EH (cell line): ENCODE measurements at places on chromosomes 7 and 10.

GRCh38 chr10:132580617-132581016 lies 43.0 kb downstream of the INPP5A start:
- DNase-seq, result no peak

DNA sequence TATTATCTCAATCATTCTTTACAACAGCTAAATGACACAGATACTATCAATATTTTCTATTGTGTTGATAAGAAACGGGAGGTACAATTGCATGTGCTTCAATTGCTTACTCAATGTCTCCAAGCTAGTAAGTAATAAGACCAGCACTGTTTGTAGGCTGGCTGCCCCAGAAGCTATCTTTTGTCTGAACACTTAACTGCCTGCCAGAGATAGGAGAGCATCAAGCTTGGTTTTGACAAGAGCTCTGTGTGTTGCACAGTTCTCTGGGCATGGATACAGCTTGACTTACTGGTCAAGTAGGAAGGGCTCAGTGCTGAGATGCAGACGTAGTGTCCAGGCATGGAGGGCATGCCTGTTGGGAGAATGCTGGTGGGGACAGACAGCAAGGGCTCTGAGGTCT lies 26.3 kb upstream of the CAPZA2 start:
- DNase-seq, result no peak

DNA sequence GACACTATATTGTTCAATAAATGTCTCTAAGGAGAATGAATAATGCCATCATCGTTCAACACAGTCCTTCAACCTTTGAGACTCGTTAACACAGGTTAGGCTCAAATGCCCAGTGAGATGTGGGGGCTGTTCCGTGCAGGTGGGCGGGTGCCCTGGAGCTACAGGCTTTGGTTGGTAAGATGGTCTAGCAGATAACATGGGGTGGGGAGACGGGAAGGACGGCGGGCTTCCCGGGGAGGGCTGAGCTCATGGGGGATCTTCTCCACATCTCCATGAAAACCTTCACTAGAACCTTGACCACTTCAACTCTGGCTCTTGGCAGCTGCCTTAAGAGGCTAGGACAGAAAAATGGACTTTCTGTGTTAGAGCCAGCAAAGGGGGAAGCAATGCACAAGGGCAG lies 134.1 kb upstream of the TCERG1L start:
- no peak for DNase-seq

- peak; percentile 50 for DNase-seq
Observed at GRCh38 chr7:111730476-111731300, 168.4 kb upstream of the IMMP2L start.

DNA sequence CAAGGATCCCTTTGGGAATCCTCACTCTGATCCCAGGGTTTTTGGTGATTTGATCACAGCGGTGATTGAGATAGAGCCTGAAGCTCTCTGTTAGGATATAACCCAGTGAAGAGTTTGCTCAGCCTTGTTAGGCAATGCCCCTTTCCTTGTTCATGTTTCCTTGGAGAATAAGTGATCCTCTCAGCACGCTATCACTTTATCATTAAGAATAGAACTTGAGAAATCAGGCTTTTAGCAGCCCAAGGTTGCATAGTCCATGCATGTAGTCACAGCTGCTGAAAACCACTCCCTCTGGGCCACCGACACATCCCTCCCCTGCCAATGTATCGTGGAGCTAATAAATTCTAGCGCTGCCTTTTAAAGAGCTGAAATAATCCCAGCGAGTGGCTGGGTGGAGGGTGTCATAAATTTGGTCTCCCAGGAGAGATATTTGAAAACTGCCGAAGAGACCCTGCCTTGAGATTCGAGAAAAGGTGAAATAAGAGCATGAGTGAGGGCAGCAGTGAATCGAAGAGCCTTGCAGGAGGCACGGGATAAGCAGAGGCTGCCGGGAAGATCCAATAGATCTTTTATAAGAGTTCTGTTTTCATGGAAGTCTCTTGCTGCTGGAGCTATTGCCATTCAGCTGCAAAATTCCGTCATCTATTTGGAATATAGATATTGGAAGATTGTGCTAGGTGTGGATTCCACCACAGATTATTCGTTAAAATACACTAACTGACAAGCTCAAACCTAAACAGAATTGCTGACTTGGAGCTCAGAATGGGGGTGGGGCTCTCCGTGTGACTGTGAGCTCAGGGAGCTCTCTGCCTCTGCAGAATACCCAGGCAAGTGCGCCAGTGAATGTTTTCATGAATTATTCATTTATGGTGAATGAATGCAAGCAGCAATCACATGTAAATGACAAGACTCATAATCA lies 249.8 kb downstream of the TRIL start:
- no peak for DNase-seq

DNA sequence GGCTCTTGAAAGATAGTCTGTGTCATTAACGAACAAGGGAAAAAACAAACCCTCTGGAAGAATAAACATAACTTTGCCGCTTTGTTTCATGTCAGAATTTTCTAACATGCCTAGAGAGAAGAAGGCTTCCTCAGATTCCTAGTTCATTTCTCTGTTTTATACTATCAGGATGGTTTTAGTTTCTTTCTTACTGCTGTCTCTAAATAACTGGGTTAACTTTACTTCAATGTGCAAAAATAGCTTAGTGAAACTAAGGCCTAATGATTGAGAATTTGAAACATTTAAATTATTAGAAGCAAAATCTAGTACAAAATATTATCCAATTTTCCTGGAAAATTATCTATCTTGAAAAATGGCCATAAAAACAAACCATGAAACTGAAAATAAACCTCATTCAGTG lies 72.1 kb upstream of the OGDHL start:
- no peak for DNase-seq

GRCh38 chr7:107815254-107815882 lies 12.3 kb upstream of the SLC26A3 start:
- DNase-seq, result no peak

- DNase-seq, result no peak
Observed at GRCh38 chr10:4687397-4687796, 138.6 kb upstream of the AKR1E2 start.

DNA sequence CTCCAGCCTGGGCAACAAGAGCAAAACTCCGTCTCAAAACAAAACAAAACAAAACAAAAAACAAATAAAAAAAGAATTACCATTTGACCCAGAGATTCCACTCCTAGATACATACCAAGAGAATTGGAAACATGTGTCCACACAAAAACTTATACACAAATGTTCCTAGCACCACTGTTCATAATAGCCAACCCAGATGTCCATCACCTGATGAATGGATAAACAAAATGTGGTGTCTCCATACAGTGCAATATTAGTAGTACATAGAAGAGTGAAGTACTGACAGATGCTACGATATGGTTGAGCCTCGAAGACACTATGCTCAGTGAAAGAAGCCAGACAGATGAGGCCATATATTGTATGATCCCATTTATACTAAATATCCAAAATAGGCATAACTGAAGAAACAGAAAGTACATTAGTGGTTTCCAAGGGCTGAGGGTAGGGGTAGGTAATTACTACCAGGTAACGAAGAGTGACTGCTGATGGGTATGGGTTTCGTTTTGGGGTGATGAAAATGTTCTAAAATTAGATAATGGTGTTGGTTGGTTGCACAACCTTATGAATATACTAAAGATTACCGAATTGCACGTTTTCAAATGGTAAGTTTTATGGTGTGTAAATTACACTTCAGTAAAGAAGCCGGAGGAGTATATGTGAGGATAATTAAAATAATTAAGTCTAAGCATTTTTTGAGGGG lies 20.0 kb downstream of the MYO1G start:
- DNase-seq, result no peak

- DNase-seq, result no peak
Observed at GRCh38 chr10:89224739-89225443, 17.8 kb upstream of the CH25H start.

GRCh38 chr7:83504330-83504729 lies 144.6 kb downstream of the SEMA3E start:
- DNase-seq, result no peak

- DNase-seq, result peak; percentile 93
Observed at GRCh38 chr7:33854801-33855350, 50.5 kb upstream of the BMPER start.

- DNase-seq, result peak; percentile 90
Observed at GRCh38 chr10:31961277-31962074, 32.8 kb upstream of the ARHGAP12 start.

GRCh38 chr10:83983578-83984255 lies 155.6 kb upstream of the GHITM start:
- peak; percentile 7 for DNase-seq

- DNase-seq, result no peak
Observed at GRCh38 chr7:118764221-118764620, 539.7 kb downstream of the ANKRD7 start.

- no peak for DNase-seq
Observed at GRCh38 chr7:47102331-47102841, 479.5 kb downstream of the TNS3 start.

- no peak for DNase-seq
Observed at GRCh38 chr7:36949711-36950600, 225.7 kb upstream of the AOAH start.

- DNase-seq, result no peak
Observed at GRCh38 chr7:108442039-108442568, 14.1 kb downstream of the NRCAM start.

DNA sequence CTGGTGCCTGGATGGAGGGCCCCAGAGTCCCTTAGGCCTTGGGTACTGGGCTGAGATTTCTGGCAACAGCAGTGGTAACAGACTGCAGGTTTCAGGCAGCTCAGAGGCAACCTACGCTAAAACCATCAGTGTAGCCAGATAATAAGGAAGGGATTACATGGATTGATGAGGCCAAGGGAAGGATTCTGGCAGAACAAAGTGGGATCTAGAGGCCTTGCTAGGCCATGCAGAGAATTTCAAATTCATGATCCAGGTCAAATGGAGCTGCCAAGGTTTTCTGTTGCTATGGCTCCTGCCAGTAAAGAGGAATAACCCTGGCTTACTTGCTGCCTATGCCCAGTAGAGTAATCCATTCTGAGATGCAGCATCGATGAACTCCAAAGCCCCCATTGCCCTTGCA lies 445.7 kb downstream of the ADRA2A start:
- no peak for DNase-seq

DNA sequence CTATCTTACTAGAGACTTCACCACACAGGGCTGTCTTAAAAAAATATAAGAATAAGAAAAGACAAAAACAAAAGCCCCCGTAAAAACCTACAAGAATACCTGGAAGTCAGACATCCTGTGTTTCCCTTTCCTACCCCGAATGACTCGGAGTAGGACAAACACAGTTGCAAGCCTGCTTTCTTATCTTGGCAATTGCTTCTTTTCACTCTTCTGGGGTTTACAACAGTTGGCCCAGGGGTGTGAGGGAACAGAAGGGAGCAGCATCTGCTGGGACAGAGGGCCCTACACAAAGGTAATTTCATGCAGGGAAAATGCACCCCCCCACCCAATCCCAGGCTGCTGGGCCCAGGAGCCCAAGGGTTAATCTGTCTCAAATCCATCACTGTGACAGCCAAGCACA lies 220.6 kb downstream of the ARHGAP12 start:
- no peak for DNase-seq
